ENCODE measurements at places on chromosomes 2 and 18.

DNA sequence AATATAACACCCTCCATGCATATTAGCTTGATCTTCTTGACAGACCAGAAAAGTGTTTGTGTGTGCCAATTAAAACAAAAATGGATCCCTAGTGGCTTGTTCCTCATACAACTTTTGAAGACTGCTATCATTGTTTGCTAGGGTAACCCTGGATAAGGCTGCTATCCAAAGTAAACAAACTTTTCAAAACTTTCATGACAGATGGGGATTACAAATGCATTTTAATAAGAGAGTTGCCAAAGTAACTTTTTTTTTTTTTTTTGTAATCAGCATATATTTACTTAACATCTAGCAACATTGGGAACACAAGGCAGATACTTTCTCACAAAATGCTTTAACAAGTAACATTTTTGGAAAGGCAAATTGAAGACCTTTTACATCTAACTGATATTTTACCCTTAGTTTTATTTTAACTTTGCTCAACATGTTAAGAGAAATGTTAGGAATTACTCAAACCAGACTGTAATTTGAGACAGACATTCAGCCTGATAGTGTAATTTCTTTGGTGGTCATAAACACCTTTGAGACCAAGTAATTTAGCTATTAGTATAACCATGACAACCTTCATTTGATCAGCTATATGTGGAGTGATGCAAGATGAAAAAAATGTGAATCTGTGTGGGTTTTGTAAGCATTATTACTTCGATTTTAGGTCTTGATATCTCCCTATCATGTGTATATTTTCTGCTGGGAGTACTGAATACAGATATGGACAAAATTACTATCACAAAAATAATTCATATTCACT lies 300.9 kb downstream of the ARHGAP15 start:
- DNase-seq: no peak

- DNase-seq: no peak
Observed at GRCh38 chr2:204000446-204000845, 63.9 kb downstream of the ICOS start.

DNA sequence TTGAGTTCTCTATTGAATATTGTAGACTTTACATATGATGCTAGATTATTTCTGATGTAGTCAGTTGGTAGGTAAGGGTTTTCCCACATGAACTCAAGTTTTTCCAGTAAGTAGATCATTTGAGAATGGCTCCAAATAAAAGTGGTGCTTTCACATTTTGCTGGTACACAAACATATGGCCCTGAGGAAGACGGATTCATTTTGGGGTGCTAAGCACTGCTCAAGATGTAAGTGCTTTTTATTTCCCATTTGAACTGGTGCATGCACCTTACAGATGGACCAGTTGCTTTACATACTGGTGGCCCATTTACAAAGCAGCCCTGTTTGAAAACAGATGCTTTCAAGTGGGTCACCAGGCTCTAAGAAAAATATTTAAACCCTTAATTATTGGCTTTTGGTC lies 266.7 kb downstream of the MEIS1 start:
- DNase-seq: no peak

- DNase-seq: no peak
Observed at GRCh38 chr2:205802941-205803340, 120.6 kb downstream of the NRP2 start.

- no peak for DNase-seq
Observed at GRCh38 chr2:46377666-46378560, 80.7 kb downstream of the EPAS1 start.

DNA sequence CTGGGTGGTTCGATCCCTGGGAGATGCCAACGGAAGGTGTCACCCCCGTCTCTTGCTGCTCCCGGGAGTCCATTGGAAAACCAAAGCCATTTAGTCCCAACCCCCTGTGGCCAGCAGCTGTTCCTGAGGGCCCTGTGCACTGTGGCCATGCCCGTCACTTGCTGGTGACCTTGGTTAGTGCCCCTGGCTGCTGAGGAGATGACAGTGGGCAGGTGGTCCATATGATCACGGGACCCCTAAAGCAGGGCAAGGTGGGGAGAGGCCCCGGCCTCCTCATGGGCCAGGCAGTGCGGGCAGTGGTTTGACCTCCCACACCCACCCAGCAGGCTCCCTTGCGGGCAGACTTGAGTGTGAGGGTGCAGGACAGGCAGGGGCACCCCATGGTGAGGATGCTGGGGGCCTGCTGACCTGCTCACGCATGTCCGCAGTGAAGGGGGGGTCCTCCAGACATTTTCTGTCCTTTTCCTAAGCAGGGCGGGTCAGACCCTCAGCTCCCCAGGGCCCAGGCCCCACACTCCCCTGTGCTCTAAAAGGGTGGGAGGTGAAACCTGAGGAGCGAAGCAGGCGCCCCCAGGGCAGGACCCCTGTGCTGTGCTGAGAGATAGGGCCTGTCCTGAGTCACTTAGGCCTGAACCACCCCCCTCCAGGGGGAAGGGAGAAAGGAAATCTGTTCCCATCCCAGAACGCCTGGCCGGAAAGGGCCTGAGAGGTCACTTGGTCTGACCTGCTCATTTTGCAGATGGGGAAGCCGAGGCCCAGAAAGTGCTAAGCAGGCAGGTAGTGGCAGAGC lies 6.8 kb downstream of the ITM2C start:
- DNase-seq: no peak

GRCh38 chr2:11945139-11946126 lies 199.0 kb downstream of the LPIN1 start:
- DNase-seq: no peak

- no peak for DNase-seq
Observed at GRCh38 chr2:85582492-85582891, 1.7 kb upstream of the VAMP5 start.

GRCh38 chr2:177201919-177202346 lies 10.7 kb upstream of the HNRNPA3 start:
- no peak for DNase-seq

DNA sequence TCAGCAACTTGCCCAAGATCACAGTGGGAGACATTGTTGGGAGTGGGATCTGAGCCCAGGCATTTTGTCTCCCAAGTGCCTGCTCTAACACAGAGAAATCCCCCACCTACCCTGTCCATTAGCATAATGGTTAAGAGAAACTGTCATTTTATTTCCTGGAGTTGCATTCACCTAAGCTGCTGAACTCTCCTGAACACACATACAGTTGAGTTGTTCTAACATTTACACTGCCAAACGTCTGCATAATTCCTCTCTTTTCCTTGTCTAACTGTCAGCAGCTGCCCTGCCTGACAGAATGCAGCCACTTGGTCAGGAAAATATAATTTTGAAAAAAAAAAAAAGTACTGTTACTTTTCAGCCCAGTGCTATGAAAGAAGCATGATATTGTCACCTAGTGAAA lies 396.3 kb upstream of the PIK3C3 start:
- no peak for DNase-seq

DNA sequence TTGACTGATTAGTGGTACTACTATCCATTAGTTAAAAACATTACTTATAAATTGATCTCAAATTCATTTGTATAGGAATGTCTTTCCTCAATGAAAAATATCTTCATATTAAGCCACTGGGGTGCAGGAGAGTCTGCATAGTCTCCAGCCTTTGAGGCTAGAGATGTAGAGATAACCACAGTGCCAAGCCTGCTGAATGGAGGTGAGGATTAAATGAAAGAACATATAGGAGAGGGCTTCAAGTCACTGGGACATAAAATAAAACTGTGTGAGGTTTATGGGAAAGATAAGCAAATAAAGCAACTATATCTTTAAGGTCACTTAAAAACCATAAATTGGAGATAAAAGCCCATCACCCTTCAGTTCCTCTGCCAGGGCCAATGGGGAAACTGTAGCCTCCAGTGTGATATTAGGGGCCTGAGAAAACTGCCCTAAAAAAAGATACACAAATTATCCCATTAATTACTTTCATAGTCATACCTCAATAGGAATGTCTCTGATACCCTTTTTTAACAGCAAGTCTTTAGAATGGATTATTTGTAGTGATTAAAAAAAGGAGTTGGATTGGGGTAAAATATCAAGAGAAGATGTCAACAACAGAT lies 27.6 kb downstream of the GALNT3 start:
- DNase-seq: no peak

DNA sequence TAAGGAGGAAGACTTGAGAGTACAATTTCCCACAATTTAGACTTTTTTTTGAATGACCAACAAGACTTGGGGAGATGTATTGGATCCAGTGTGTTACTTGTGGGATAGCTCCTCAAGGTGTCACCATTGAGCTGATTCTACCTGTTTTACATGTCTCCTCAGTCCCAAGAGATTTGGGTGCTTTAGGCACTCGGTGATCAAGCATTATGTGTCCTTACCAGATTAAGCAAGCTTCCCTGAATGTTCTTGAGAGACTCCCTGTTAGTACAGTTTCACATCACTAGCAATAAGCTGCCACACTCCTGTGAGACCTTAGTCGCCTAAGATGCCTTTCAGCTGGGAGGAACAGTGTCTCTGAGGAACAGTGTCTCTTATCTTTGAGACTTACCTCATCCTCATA lies 384.3 kb upstream of the SYT4 start:
- peak; percentile 63 for DNase-seq
